ENCODE measurements at places on chromosomes 12 and 14.

- peak; percentile 2 for DNase-seq
These were observed 1517.0 kb downstream of the AACS start for GRCh38 chr12:126582231-126582630.

DNA sequence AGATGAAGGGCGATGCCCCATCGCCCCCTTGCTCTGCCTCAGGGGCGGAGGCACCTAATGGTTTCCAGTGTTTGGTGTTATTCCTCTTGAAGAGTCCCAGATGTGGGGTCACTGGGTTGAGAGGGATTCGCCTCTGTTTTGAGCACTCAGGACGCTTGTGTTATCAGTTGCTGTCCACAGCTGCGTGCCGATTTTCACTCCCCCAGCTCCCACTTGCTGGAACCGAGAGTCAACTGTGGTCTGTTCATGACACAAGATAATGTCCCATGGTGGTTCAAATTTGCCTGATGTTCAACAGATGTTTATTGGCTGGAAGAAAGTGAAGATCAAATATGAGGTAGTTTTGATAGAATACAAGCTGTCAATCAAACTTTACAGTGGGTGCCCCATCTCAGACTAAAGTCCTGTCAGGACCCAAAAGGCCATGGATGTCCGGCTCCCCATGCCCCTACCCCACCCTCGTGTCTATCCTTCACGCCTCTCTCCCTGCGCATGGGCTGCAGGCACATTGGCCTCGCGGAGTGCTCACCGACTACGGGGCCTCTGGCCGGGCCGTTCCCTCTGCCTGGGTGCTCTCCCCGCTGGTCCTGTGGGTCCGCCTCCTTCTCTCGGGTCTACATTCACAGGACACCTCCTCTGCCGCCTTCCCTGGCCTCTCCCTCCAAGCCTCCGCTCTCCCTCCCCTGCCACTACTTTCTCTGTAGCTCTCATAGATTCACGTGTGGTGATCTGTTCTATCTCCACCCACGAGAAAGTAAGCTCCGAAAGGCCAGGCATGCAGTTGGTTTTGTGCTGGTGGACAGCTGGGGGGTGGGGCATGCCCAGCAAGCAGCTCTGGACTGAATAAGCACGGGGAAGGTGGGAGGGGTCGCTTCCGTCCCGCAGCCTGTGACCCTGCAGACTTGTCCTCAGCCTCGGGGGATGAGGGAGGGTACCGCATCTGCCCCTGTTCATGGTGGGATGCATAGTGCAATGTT is 6.8 kb upstream of the TRAF3 start:
- DNase-seq = no peak

DNA sequence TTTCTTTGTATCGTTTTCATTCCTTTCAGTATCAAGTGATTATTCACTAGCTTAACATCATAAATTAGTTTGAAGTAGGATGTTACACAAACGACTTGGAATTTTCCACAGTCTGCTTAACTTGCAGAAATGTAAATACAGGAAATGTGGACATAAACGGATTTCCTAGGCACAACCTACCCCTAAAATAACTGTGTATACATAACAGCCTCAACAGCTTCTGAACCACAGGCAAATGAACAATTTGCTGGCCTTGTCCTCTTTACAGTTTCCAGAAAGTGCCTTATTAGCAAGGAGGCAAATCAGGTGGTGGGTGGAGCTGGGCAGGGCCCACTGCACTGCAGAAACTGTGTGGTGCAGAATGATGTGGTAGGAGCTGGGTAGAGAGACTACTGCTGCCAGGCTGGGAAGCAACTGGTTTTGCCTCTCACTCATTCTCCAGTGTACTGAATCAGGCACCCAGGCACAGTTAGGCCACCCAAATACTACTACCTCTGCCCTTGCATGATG is 14.1 kb downstream of the DRAM1 start:
- no peak for DNase-seq

DNA sequence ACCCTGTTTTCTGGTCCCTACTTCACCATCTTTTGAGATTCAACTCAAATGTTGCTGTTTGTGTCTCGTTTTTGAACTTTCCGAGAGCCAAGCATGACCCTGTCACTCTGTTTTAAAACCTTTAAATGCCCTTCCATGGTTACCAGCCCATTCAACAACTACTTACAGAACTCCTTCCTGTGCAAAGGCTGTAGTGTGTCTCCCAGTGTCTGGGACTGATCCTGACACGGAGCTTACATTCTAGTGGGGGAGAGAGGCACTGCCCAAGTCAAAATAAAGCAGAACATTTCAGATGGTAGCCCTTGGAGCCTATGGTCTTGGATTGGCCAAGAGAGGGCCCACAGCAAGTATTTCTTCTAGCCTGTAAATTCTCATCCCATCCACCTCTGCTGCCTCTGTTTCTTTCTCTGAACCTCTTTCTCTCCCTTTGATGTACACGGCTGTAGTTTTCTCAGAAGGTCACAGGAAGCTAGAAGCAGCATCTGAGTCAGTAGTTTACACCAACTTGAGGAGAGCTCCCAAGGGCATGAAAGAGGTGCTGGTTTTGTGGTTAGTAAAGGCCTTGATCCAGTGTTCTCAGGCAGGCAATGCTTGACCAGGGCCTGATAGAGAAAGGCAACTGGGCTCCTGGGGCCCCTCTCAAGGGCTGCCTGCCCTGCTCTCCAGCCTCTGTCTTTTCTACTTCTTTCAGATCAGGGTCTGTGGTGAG is 42.3 kb upstream of the SLC24A4 start:
- DNase-seq = peak; percentile 28

DNA sequence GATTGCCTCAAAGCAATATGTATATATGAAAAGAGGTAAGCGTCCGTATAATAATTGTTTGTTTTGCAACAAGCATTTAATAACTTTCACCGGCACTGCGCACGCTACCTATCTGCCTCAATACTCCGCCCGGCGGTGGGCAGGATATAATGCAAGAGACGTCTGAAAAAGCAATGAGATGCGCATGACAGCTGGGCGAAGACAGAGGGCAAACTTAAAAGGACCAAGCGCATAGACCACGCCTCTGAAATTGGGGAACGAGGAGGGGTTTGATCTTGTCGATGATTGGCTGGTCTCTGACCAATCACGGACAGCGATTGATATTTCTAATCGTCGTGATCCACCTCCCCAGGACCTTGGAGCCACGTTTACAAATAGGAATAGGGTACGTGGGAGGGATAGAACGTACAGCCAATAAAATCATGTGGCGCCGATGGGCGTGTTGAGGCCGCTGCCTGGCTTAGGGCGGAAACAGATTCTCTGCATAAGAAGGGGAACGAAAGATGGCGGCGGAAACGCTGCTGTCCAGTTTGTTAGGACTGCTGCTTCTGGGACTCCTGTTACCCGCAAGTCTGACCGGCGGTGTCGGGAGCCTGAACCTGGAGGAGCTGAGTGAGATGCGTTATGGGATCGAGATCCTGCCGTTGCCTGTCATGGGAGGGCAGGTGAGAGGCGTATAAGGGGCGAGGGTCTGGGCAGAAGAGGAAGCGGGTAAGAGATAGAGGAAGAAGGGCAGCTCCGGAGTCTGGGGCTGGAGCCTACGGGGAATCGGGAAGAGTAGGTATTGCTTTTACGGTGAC is at the start of gene OS9:
Gene OS9, plus strand, starts transcription at position 474 of the 800 bp plus-strand sequence. Its CDS starts 30 bp downstream, at position 504.
- DNase-seq = peak; percentile 99
